ENCODE measurements at places on chromosomes 11 and 22.
A peak's percentile ranks its signal among the peaks of the same experiment; 100 is the strongest.

GRCh38 chr22:38740754-38741153 lies 15.0 kb downstream of the SUN2 start:
- DNase-seq: no peak

DNA sequence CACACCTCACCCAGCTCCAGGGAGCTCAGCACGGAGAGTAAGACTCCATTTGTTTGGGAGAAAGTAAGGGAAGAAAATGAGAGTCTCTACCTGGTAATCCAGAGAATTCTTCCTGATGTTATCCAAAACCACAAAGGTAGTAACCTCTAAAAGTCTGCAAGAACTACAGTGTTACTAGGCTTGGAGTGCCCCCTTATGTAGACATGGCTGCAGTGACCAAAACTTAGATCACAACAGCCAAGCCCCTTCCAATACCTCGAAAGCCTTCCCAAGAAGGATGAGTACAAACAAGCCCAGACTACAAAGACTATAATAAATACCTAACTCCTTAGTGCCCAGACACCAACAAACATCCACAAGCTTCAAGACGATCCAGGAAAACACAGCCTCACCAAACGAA lies 4.9 kb downstream of the UBE2L6 start:
- DNase-seq: no peak

- peak; percentile 82 for DNase-seq
Observed at GRCh38 chr11:130001461-130002351, 929 bp downstream of the PRDM10 start.

DNA sequence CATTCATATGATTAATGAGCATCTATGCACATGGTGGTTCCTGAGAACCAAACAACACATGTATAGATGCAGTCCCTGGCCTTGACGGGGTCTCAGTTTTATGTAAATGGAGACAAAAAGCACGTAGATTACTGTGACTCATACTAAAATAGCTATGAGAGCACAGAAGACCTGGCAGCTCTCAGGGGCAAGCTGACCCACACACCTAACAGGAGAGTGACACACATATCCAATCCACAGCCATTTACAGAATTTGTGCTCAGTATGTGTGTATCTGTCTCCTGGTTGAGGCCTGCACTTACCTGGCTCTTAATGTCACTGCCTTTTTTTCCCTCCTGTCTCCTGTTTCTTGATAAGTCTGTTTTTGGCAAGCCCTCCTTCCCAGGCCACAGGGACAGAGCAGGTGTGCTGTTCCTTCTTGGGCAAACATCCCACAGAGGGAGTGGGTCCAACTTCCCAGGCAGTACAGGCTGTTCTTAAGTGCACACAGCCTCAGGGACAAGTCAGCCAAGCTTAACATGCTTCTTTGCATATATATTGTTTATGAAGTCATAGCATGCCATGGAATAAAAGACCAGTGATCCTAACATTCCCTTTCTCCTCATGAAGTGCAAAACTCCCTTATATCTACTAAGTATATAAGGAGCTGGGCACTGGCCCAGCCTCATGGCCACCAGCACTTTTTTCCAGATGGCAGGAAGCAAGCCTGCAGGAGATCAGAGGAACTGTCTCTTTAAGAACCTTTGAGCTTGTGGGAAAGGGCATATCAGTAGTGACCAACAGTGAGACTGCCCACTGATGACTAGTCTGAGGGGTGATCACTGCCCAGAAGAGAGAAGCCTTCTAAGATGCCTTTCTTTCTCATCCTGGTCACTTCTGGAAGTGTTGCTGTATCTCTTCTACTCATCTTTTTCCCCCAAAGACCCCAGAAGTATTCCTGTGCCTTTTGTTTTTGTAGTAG lies 124.7 kb upstream of the CCDC90B start:
- no peak for DNase-seq

- DNase-seq: no peak
Observed at GRCh38 chr11:67492069-67492727, 9.4 kb downstream of the AIP start.

- no peak for DNase-seq
Observed at GRCh38 chr22:26267856-26268255, 98.6 kb downstream of the SEZ6L start.

DNA sequence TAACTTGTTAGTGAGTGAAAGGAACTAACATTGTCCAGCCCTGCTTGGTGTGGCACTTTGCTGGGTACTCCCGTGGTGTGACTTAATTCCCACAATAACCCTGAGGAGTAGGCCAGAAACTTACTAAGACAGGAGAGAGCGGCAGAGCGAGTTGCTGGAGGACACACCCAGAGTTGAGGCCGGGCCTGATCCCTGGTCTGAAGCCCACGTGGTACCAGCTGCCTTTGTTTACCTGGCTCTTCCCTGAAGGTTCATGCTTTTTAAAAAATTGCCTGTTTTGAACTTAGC lies 594 bp downstream of the MPST start:
- no peak for DNase-seq

GRCh38 chr22:16969508-16970327 lies 38.3 kb downstream of the GAB4 start:
- DNase-seq: no peak

DNA sequence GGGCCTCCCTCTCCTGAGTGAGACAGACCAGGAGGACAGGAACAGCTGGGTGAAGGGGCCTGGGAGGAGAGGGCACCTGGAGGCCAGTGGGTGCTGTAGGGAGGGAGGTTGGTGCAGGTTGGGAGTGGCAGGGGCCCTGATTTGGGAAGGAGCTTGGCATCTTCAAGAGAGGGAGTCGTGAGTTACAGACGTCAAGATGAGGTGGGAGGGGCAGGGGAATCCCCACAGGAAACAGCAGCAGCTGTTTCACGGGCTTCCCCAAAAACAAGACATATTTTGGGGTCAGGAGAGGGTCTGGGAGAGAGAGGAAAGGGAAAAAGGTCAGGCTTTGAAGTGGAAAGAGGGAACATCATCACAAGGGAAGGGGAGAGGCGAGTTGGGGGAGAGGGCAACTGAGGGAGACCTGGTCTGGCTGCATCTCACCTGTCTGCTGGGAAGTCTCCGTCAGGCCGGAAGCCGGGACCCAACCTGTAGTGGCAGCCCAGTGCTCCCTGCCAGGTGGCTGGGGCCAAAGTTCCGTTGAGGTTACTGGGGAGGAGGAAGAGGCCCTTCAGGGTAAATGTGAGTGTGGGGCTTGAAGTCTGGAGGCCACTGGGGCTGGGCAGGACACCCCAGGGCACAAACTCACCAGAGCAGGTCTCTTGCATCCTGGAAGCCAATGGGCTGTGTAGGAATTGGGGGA lies 4.4 kb downstream of the NAALADL1 start:
- DNase-seq: no peak

GRCh38 chr22:48234011-48234410 lies 1471.6 kb downstream of the TBC1D22A start:
- DNase-seq: no peak

Measured in NK-92 treated with Interleukin-12 subunit alpha and Interleukin-12 subunit beta, amount 100 ng/mL, for 24 hours (cell line).